Activated CD4-positive, alpha-beta T cell treated with anti-CD3 and anti-CD28 coated beads, Interleukin-2, amount 50 U/mL, for 48 hours (primary cell): ENCODE measurements at places on chromosomes 12 and 14.

- no peak for DNase-seq
Measured at GRCh38 chr12:7241404-7242005, 52.0 kb downstream of the PEX5 start.

DNA sequence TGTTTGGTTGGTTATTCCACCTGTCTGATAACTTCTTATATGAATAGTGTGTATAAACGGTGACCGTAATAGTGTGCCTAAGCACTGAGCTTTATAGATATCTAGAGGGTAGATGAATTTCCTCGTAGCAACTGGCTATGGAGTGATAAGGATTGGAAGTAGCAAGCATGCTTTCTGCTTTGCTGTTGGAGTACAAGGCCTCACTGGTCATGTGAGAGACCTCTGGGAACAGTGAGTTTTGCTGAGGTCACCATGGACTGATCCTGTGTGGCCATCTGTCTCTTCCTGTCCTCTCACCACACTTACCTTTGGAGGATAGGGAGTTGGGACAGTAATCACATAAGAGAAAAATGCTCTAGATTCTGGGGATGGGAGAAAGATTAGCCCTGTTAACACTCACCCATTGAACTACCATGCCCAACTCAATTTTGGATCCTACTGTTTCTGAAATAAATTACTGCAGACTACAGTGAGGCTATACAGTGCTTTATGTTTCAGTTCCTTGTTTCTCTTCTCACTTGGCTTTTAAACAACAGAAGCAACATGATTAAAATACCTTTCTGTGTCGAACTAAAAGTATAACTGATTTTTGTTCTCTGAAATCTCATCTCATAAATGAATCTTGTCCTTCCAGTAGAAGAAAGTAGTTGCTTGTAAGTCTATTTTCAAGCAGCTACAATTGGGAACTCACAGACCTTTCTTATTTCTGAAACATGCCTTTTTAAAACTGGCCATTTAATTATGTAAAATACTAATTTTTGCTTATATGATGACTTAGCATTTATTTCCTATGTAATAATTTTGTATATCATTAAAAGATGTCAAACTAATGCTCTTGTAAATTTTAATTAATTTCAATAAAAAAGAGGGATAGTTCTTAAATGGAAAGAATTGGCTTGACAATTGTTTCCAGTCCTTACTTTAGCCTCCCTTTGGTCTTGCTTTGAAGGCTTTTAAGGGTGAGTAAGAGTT, 8.3 kb downstream of the TMX1 start:
- no peak for DNase-seq

- no peak for DNase-seq
Measured at GRCh38 chr12:104467346-104467837, 10.6 kb downstream of the CHST11 start.

GRCh38 chr14:59454139-59454538, 11.0 kb downstream of the GPR135 start:
- no peak for DNase-seq

DNA sequence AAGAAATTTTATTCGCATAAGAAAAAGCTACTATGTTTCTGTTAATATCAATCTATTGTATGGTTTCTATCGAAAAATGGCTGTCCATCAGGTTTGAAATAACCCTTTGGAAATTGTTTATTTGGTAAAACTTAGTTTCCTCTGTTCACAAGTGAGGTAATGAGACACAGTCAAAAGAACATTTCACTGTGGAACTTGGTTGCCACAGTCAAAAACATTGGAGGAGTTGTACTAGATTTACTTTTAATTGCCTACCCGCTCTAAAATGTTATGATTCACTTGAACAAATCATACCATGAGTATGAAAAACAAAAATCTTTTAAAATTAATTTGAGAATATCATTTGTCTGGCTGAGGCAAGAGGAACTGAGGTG, 46.5 kb downstream of the ITPR2 start:
- DNase-seq, result no peak

GRCh38 chr14:40119321-40119720, 687.1 kb upstream of the FBXO33 start:
- no peak for DNase-seq

DNA sequence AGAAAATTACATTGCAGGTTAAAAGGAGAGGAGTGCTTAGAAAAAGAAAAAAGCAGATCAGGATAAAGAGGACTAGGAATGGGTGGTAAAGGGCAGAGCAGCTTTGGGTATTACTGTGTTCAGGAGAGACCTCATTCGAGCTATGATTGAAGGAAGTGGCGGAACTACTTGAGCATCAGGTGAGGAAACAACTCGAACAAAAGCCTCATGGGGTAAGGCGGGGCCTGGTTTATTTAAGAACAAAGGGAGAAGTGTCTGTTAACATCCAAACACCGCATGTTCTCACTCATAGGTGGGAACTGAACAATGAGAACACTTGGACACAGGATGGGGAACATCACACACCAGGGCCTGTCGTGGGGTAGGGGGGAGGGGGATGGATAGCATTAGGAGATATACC, 444.6 kb upstream of the CCDC196 start:
- DNase-seq, result no peak

GRCh38 chr12:127773520-127773919, 493.4 kb upstream of the TMEM132C start:
- DNase-seq, result no peak

GRCh38 chr14:77902811-77903210, 102.9 kb downstream of the ADCK1 start:
- no peak for DNase-seq

DNA sequence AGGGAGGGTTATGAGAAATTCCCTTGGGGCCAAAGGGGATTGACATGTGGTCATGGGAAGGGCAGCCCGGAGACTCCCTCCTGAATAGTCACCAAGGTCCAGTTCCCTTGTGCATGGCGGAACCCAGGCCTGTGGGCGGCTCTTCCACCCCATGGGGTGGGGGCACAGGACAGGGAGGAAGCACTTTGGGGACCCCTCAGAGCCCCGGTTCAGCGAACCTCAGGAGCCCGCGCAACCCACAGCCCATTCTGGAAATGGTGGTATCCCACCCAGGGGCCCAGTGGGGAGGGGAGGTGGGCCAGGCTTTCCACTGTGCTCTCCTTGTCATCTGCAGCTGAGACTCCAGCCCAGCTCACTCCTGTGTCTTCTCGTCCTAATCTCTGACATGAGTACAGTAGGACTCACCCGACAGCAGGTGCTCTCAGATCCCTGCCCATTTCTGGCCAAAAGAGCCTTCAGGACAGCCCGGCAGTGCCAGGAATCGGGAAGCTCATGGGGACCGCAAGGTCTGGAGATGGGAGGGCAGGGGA, 255.2 kb upstream of the SFSWAP start:
- no peak for DNase-seq

GRCh38 chr12:39144613-39145061, 239.2 kb upstream of the CPNE8 start:
- DNase-seq, result no peak

GRCh38 chr14:31541702-31542101, 19.5 kb upstream of the NUBPL start:
- no peak for DNase-seq

DNA sequence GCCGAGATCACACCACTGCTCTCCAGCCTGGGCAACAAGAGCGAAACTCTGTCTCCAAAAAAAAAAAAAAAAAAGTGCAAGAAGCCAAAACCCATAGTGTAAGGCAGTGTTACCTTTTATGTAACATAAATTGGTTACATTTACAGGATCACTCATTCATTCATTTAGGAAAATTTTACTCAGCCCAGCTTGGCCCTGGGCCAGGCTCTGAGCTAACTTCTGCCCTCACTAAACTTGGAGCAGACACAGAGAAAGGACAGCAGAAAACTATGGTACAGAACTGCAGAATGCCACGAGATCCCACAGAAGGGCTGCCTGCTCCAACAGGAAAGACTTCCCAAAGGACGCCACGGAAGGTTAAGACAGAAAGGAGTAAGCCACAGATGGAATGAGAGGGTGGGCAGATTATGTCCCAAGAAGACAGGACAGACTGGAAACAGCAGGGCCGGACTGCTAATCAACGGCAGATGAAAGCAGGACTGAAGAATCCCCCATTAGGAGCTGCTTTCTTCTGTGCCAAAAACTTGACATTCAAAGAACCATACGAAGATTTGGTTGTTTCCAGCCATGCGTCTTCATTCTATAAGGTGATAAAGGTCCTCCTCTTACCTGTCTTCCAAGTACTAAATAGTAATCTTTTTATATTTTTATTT, 18.9 kb downstream of the PPP1R13B start:
- peak; percentile 40 for DNase-seq

DNA sequence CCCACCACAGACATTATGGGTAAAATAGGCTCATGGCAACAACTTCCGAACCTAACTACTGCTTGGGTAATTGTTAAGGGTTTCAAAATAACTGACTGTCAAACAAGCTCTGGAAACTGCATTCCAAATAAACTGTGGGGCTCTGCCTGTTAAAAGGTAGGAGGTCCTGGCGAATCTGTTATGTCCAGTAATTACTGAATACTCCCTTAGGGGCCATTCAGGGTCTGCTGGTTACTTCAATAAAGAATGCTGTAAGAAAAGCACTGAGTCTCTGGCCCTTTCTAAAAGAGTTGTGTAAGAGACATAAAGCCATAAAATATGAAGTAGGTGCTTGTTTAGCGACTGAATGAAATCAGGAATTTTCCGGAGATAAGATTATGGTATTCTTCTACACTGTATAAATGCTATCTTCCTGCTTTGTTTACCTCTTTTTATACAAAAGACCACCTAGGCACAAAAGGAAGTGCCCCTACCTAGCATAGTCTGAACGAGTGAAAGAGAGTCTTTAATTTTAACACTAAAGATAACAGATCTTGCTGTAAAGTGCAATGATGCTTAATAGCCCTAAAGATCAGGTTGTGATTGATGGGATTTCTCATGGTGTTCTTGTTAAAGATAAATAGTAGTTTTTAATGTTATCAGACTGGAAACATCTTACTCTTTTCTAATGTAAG, 127.8 kb downstream of the FBXL14 start:
- DNase-seq, result no peak

DNA sequence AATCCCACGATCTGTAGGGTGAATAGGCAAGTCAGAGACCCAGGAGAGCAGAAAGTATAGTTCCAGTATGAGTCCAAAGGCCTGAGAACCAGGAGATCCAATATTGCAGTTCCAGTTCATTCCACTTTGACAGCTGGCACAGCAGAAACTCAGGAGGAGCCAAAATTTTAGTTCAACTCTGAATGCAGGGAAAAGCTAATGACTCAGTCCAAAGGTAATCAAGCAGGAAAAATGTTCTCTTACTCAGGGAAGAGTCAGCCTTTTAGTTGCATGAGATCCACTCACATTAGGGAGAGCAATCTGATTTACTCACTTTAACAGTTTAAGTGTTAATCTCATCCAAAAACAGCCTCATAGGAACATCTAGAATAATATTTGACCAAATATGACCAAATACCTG, 130.2 kb upstream of the LRFN5 start:
- no peak for DNase-seq

GRCh38 chr12:42237853-42238239, 202 bp downstream of the YAF2 start:
- DNase-seq, result no peak

DNA sequence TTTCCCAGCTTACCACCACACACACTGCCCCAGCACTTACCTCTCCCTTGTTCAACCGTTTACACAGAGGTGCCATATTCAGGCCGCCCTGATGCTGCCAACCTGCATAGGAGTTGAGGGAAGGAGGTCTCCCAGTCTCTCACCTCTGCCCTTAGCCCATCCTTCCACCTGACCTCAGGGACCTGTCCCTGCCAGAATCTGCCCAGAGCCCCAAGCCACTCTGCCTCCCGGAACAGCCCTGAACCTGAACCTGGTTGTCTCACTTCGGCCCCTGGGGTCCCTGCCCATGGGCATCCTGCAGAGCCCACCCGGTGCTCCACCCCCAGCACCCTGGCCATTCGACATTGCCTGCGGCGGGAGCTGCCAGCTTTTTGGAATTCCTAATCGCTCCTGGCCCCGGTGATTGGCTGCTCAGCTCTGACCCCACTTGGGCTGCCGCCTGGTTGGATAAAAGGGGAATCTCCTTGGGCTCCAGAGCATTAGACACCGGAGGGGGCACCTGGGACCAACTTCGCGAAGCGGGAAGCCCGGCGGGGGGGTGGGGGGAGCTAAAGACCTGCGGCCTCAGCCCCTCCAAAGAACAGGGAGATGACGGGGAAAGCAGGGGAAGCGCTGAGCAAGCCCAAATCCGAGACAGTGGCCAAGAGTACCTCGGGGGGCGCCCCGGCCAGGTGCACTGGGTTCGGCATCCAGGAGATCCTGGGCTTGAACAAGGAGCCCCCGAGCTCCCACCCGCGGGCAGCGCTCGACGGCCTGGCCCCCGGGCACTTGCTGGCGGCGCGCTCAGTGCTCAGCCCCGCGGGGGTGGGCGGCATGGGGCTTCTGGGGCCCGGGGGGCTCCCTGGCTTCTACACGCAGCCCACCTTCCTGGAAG, at the start of gene VSX2:
Gene VSX2, plus strand, starts transcription at position 476 of the 874 bp plus-strand sequence. Its CDS starts 113 bp downstream, at position 589.
- DNase-seq, result no peak

GRCh38 chr12:31868965-31869364, 90.2 kb upstream of the RESF1 start:
- no peak for DNase-seq

DNA sequence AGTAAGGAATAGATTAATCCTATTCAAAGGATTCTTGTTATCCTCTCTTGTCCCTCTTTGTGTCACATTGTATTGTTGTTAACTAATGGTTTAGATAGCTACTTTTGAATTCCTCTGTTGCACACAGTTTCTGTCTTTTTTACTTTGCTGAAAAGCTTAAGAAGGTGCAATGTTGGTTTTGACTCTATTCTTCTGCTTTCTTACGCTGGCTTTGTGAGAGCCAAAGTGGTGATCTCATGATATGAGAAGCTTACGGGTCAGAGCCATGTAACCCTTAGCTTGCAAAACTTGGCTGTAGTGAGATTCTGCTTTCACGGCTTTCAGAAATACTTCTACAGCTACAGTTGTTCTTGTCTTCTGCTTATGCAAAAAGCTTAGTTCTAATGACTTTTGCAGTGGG, 239.7 kb downstream of the TRHDE start:
- DNase-seq, result no peak

- DNase-seq, result no peak
Measured at GRCh38 chr12:113063396-113064350, 7.1 kb downstream of the DTX1 start.

- DNase-seq, result no peak
Measured at GRCh38 chr12:58247633-58248032, 306.3 kb downstream of the ATP23 start.

GRCh38 chr12:55681142-55682077, 26.3 kb downstream of the ITGA7 start:
- DNase-seq, result no peak

- DNase-seq, result no peak
Measured at GRCh38 chr12:19474147-19474546, 34.9 kb downstream of the AEBP2 start.

DNA sequence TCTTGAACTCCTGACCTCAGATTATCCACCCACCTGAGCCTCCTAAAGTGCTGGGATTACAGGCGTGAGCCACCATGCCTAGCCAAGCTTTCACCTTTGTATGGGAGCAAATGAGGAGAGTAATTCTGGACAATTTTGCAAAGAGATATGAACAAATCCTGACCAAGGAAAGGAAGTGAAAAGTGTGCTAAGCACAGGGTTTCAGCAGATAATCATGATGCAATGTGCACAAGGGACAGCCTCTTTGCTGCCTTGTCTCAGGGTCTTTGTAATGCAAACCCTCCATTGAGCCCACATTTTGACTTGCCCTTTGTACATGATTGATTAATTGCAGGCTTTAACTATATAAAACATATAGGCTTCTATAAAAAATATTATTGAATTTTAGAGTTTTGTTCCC, 9.2 kb upstream of the PYGL start:
- no peak for DNase-seq

GRCh38 chr12:6613776-6614512, 6.8 kb upstream of the CHD4 start:
- peak; percentile 31 for DNase-seq

- DNase-seq, result no peak
Measured at GRCh38 chr12:33614630-33615029, 175.0 kb upstream of the SYT10 start.

- no peak for DNase-seq
Measured at GRCh38 chr14:89425931-89426330, 8.9 kb upstream of the FOXN3 start.
